ENCODE measurements at places on chromosomes 3 and 15.

DNA sequence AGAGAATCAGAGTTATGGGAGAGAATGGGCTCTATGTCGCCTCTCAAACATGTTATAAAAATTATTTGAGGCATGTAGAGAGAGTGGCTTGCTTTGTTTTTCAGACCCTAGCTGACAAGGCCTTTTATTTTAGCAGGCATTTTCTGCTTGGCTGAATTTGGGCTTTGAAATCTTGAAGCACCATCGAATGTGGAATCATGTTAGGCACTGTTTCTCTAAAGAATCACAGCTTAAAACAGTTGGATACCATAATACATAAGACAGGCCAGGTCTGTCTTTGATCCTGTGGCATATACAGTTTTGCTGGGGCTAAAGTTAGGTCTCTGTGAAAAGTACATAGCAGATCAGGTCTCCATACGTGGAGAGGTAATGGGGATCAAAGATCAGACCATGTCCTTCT, 142.7 kb downstream of the NEK11 start:
- no peak for DNase-seq

- DNase-seq: no peak
These were observed 28.3 kb downstream of the MASP1 start for GRCh38 chr3:187263270-187263669.

DNA sequence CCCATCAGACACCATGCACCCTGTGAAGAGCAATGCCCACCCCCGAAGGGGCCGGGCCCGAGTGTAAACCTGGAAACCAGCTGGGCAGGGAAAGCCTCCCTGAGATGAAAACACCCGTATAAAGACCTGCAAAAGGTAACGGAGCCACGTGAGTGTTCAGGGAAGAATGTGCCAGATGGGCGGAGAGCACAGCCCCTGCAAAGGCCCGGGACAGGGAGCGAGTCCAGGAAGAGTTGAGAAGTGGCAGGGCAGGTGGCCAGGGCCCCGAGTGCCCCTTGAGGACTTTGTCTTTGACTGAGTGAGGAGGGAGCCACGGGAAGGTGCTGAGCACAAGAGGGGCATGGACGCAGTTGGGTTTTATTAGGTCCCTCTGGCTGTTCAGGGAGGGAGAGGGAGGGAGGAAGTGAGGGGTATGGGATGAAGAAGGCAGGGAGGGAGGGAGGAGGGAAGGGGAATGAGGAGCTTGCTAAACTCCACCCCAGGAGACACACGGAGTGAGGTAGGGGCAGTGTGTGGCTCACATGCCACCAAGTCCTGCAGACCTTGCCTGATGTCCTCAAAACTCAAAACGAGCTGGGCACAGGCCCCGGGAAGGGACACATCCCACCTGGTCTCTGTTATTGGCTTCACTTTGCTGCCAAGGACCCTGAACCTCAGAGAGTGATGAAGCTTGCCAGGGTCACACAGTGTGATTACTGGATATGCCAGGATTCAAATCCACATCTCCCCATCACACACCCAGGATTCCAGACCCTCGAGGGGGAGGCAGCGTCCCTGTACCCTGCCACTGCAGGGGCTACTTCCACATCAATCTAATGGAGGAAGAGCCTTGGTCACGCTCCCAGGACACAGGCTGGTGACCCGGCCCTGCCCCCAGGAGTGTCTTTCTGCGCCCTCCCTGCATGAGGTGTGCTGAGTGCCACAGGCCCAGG, 49.1 kb upstream of the IQSEC1 start:
- no peak for DNase-seq

DNA sequence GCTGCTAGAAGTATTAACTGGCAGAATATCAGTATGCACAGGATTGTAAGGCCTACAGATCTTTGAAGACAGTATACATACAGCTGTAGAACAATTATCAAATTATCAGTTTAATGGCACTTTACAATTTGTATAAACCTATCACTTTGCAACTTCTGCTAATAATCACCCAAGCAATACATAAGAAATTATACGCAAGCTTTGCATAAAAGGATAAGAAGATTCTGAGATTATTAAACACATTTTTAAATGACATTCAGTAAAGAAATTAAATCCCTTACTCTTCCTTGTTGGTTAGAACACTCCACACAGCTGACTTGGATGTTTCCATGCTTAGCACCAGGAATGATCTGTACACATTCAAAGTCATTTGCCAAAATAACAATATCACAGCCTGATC, 46.8 kb downstream of the DMXL2 start:
- DNase-seq: no peak

DNA sequence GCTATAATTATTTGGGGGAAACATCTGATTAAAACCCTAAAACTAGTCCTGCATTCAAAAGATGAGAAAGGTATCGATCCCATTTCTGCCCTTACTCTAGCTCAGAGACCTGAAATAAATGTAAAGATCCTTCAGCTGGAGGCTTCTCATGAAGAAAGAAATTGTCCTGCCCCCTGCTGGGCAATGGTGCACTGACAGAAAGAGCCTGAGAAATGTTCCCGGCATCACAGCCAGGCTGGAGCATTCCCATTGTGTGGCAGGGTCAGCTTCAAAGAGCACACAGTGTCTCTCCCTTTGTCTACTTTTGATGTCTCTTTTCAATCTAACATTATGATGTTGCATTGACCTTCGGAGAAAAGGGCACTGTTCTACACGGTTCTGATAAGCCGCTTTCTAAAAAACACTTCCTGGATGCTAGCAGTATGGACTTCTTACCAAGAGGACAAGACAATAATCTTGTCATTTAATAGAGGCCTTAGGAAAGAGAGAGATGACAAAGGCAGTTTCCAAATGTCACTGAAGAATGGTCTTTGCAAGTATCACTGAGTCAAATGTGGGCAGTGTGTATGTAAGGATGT, 287.5 kb downstream of the MAGI1 start:
- peak; percentile 61 for DNase-seq

GRCh38 chr3:59189526-59189925, 139.7 kb upstream of the CFAP20DC start:
- no peak for DNase-seq

DNA sequence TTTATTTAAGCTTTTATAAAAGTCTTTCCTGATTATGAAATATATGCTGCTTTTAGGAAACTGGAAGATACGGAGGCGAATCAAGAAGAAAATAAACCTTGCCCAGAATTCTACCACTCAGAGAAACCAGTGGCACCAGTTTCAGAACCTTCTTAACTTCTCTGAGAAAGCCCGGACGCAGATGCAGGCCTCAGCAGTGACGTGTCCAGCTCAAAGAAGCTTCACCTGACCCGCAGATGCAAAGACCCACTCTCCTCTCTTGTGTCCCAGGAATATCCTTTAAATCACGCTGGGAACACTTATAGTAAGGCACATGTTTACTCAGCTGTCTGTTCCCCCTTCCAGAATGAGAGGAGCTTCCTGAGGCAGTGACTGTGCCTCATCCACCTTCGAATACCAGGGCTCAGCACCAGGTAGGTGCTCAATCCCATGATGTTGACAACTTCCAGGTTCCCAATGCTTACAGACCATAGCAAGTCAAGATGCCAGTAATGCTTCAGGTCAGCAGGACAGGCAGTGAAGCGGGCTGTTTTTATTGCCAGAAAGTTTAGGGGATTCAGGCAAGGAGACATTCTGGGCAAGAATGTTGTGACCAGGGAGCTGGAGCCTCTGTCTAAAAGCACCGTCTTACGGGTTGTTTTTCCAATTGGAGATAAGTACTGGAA, 39.9 kb upstream of the LDHAL6B start:
- DNase-seq: no peak

DNA sequence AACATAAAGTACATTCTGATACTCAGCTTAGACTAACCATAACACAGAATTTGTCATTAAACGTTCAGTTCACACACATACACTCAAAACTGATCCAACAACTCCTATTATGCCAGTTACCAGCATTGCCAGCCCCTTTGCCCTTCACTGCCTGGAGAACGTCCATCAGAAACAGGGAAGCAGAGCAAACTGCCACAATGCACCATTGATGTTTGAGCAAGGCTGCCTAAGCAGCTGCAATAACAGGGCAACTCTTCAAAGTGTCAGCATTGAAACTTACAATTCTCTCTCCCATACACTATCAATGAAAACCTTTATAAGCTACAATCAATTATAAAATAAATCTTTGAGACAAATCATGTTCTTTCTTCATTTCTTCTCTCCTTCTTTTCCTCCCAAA, 85.1 kb downstream of the ZBTB20 start:
- no peak for DNase-seq

DNA sequence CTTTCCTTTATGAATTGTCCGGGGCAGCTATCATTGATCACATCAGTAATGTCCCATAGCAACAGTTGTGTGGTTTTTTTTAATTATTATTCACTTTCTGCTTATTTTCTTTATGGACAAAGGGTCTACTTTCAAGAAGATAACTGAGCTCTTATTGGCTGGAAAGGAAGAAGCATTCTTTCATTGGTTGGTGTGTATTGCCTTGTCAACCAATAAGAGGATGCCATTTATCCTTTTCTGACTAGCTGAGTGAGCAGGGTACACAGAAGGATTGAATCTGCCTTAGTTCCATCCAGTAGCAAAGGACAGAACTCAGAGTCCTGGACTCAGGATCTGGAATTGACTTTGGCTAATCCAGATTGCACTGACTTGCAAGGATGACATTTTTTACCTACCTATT, 13.2 kb upstream of the AEN start:
- no peak for DNase-seq

DNA sequence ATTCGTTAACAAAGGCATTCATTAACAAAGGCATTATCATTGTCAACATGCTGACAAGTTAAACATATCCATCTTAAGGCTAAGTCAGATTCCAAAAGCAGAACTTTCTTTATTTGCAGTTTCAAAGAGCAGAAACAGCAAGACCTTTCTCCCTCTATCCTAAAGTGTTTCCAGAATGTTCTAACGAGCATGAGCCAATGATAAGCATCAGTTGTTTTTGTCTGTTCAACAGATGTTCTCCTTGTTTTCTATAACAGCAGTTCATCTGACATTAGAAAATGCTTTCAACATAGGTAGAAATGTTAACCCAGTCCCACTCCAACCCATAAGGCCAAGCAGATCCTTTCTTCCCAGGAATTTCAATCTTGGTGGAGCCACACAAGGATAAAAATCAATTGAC, 77.6 kb upstream of the POMGNT2 start:
- no peak for DNase-seq

DNA sequence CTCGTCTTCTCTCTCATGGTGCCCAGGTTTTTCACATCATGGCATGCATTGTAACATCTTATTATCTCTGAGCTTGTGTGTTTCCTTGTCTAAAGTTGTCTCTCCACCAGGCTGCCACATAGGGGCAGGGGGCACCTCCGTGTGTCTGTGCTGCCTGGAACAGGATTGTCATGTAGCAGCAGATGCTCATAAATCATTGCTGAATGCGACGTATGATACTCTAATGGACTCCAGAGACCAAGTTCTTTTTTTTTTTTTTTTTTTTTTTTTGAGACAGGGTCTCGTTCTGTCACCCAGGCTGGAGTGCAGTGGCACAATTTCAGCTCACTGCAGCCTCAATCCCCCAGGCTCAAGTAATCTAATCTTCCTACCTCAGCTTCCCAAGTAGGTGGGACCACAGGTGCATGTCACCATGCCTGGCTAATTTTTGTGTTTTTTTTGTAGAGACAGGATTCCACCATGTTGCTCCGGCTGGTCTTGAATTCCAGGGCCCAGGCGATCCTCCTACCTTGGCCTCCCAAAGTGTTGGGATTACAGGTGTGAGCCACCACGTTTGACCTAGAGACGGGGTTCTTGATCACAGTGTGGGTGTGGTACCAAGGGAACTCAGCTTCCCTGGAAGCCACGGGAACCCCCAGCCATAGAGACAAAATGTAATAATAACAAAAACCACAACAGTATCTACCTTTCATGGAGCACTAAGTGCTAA, 4.7 kb upstream of the DNASE1L3 start:
- DNase-seq: no peak

GRCh38 chr3:101602731-101603130, 28.8 kb downstream of the PCNP start:
- no peak for DNase-seq

DNA sequence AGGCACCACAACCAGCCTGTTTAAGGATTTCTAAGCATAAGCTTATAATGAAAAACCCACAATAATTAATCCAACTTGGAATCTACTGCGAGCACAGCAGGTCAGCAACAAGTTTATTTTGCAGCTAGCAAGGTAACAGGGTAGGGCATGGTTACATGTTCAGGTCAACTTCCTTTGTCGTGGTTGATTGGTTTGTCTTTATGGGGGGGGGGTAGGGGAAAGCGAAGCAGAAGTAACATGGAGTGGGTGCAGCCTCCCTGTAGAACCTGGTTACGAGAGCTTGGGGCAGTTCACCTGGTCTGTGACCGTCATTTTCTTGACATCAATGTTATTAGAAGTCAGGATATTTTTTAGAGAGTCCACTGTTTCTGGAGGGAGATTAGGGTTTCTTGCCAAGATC, 15.1 kb downstream of the APOD start:
- no peak for DNase-seq

DNA sequence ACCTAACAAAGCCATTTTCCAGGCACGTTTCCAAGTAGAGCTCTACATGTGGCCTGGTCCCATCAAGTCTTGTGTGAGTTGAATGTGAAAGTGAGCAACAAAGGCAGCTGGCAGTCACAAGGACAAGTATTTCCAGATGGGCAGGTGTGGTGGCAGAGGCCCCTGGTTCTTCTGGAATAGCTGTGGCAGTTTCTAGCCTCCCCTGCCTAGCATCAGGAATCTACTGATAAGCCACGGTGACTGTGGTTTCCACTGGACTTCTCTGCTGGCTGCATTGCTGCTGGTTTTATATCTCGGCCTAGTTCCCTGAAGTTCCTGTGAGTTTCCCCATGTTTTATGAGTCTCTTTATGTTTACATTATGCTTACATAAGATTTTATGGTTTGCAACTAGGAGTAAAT, 117.7 kb downstream of the GOLIM4 start:
- DNase-seq: peak; percentile 69

DNA sequence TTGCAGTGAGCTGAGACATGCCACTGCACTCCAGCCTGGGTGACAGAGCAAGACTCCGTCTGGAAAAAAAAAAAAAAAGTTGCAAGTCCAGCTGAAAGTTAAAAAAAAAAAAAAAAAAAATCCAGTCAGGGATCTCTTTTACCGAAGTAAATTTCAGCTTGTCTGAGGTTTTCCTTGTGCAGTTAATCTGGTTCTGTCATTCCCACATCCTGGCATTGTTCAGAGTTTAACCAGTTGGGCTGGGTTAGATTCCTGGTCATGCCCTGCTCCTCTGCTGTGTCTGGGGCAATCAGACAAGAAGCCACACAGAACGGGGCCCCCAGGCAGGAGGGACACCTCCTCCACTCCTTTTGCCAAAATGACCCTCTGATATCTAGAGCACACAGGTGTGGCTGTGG, 84.1 kb upstream of the KLHL25 start:
- no peak for DNase-seq

- DNase-seq: peak; percentile 83
These were observed 196.0 kb upstream of the TOPAZ1 start for GRCh38 chr3:44045476-44046275.

Measured in Calu3 (cell line).